NCI-H774 (cell line): ENCODE measurements at places on chromosomes 3 and 15.

GRCh38 chr3:181687731-181688130 is 24.0 kb upstream of the SOX2 start:
- DNase-seq: no peak

- DNase-seq: peak; percentile 27
These were observed 53.0 kb upstream of the GSK3B start for GRCh38 chr3:120147072-120147871.

DNA sequence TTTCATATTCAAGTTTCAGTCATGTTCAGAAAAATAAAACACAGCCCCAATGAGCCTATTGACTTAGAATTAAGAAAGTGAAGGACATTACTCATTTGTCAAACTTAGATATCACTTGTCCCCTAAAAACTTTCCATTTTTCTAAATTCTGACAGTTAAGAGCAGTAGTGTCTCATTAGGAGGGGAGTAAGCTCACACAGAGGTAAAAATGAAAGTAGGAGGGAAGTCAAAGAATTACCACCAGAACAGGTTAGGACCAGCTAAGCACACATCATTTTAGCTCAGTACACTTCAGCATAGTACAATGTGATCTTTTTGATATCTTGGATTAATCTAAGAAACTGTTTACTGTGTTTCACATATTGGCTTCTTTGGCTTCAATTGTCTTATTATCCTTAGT is 64.3 kb downstream of the OSTN start:
- no peak for DNase-seq

GRCh38 chr3:168885028-168885427 is 778.5 kb downstream of the MECOM start:
- DNase-seq: no peak

DNA sequence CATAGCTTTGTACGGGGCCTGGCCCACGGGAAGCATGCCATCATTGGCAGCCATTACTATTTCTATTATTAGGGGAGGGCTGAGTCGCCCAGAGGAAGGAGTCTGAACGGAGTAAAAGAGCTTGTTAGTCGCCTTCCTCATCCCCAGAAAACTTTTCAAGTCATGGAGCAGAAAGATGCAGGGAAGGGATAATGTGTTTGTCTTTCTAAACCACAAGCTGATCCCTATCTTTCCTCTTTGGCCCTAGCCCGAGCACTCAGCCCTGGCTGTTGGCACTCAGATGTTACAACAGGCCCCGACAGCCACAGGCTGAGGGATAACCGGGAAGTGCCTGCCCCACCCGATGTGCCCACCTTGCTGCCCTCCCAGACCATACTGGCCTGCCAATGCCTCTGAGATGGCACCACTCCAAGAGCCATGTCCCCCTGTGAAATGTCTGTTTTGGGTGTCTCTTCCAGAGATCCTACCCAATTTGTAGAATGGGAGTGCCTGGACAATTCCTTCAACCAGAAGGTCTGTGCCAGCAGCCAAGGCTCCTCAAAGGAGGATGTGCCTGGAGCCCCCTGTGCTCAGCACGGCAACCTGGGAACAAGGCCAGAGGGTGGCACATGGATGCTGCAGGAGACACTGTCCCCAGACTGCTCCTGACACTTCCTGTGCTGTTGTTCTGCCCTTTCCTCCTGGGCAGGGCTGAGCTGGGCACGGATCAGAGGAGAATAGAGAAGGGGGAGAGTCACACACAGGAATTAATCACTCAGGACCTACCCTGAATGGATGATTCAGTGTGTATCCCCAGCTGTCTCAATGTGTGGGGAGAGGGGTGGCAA is 10.8 kb downstream of the PAK6 start:
- DNase-seq: no peak

DNA sequence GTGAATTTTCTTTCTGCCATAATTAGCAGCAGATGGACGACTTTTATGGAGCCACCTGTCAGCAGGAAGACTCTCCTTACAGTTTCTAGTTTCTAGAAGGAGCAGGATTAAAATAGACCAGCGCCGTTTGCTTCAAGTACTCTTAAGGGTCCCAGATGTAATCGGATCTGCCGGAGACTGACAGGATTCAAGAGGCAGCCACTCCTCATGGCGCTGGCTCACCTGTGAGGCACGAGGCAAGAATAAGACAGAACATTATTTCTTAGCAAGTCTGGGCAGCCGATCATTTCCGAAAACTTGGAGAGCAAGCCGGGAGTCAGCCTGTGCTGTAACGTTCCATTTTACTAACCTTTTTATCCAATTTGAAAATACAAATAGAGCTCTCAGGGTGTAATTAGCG is 410.4 kb upstream of the RORA start:
- no peak for DNase-seq

DNA sequence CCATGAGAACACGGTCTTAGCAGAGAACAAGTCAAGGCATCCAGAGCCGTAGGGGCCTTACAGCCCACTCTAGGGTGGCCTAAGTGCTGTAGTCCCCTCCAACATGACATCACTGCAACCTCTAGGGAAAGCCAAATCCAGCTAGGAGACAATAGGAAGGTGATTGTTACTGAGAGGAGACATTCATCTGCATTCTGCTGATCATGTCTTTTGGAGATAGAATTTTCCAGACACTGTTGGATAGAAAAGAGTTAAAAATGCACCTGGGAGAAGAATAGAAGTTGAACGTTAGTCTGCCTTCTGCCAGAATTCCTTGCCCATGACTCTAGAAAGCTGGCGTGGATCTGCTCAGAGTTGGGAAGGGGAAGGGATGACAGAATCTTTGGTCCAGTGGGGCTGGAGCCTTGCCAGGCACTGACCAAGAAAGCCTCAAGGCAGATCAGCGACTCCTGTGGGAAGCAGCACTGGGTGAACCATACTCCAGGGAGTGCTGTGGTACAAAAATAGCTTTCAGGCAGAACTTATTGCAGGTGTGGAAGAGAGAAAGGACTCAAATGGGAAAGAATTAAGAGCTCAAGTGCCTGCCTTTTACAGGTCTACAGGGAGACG is 44.8 kb upstream of the RAF1 start:
- no peak for DNase-seq

GRCh38 chr3:139481116-139481515 is 4.8 kb upstream of the RBP2 start:
- no peak for DNase-seq

DNA sequence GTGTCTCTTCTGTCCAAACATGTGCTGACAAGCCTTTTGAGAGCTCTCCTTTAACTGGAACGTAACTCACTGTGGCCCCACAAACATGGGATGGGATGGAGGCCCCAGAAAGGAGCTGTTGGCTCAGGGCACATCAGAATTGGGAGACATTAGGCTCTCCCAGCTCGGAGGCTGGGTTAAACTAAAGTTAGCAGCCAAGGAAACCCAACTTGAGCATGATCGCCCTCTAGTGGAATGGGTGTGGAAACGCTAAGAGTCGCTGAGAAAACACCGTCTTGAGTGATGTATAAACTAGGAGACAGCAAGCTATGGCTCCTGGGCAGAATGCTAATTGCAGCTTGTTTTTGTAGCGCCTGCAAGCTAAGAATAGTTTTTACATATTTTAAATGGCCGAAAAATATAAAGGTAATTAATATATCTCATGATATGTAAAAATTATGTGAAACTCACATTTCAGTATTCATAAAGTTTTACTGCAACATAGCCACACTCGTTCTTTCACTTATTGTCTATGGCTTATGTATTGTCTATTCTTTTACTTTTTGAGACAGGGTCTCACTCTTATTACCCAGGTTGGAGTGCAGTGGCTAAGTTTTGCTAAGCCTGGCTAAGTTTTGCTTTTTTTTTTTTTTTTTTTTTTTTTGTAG is 138.8 kb upstream of the HACD2 start:
- peak; percentile 39 for DNase-seq

- DNase-seq: no peak
These were observed 147.7 kb downstream of the RAB11A start for GRCh38 chr15:66017000-66017399.

DNA sequence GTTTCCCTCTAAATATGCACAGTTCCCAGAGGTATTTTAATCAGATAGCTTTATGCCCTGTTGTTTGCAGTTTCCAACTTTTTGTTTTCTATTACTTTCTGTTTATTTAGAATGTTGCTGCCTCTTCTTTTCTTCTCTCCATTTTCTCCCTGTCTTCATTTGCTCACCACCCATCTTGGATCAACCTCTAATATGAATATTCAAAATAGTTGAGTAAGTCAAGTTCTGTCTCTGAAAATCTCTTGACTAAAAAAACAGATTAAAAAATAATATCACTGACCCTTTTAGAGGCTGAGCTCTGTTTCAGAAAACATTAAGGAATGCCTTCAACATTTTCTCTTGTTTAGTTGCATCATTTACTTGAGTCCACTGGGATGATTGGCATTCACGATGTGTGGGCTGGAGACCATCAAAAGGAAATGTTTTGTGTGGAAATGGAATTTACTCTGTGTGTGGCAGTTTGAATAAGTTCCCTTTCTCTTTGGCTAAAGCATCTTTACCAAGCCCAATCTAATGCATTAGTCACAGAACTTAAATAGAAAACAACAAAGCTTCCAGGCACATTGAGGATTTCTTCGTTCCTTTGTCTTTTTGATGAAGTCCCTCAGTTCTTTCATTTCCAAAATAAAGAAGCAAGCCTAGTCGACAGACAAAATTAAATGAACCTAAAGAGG is 633.9 kb upstream of the TGFBR2 start:
- no peak for DNase-seq

- peak; percentile 55 for DNase-seq
These were observed 74.1 kb upstream of the MITF start for GRCh38 chr3:69665026-69665737.

GRCh38 chr3:170054204-170054603 is 16.4 kb downstream of the GPR160 start:
- DNase-seq: no peak

- no peak for DNase-seq
These were observed 156.2 kb downstream of the NUP210 start for GRCh38 chr3:13263770-13264467.

- DNase-seq: no peak
These were observed 1.0 kb downstream of the CGGBP1 start for GRCh38 chr3:88057630-88058305.

DNA sequence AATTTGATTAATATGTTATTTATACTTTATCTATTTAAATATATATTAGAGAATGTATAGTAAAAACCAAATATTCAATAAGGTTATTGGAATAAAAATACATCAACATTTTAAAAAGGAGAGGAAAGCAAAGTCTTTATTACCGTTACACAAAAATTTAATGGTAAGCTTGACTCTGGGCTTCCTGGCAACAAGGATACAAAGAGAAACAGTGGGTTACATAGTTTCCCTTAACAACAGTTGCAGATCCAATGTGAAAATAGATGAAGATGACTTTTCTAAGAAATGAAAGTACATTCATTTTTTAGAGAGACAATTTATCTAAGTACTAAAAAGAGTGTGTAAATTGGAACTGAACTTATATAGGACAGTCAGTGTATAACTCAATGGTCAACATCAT is 6.0 kb upstream of the PHLDB2 start:
- DNase-seq: no peak

DNA sequence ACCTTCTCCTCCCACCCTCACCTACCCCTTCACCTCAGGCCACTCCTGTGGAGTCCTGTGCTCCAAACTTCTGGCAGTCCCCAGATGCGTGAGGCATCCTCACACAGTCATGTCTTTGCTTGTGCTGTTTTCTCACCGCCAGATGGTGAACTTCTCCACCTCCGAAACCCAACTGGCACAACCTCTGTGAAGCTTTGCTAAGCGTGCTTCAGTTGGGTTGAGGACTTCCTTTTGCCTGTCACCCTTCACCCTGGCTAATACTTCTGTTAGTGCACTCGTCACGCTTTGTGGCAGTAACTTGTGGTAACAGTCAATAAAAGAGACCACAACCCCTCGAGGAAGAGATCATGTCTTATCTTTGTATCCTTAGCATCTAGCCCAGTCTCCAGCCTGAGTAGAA is 42.0 kb upstream of the SKOR1 start:
- no peak for DNase-seq

DNA sequence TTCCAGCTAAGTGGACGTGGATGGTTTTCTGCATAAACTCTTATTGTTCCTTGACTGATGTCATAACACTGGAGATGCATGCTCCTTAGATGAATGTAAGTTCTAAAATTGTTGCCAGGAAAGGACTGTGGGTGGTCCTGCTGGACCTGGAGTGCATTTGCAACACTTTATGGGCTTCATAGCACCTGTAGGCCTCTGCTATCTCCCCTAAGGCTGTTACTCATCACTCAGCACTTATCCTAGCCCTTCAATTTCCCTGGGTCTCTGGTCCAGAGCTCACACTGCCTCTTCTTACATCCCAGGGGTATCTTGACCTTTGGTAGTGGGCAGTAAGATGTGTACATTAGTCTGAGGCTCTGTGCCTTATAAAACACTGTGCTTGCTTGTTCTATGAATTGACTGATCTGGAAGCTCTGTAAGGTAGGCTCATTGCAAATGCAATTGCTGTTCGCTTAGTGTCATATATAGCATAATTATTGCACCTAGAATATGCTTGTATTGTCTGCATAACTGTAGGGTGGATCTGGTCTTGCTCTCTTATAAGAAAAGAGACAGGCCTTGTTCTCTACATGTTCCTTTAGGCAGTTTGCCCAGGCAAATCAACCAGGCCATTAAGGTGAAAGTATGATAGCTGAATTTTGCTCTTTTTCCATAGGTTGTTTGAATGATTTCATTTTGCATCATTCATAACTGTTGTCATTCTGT is 35.8 kb downstream of the SLCO3A1 start:
- no peak for DNase-seq

DNA sequence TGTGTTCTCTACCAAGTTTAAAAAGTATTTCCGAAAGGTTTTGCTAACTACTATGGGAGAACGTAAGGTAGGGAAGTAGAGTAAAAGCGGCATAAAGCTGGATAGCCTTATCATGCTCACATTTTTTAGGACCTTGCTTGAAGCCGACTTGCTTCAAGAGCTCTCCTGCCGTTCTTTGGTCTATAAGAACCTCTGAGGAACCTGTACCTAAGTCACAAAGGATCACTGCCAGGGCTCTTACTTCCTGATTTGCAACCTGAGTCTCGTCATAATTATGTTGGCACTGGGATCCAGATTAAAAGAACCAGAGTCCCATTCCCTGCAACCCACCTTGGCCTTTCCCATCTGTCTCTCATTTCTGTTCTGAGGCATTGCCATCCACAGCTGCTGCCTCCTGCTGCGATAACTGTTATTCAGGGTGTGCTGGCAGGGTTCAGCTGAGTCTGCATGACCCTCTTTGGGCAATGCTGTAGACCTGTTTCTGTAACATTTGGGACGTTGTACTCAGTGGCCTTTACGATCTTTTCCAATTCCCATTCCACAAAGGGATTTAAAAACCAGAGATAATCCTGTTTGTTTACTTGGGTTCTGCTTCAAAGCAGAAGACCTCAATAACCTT is 131.0 kb upstream of the UMPS start:
- no peak for DNase-seq

DNA sequence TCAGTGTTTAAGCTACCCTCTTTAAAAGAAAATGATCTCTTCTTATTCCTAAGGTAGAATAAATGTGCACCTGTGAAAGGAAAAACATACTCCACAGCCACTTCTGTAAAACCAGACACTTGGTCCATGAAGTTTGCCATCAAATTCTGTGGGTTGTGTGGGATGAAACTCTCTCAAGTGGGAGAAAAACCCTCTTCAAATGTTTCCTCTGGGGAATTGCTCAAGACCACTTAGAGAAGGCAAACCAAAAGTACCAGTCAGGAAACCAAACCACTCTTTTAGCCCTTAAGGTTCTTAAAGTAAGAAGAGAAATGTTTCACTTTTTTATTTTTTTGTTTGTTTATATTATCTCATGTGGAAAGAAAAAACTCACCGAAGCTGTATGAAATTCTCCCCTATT is 1.2 kb downstream of the COL8A1 start:
- DNase-seq: no peak
